ENCODE measurements at places on chromosomes 7 and 10. TPM values are rescaled to one million over a fixed set of nuclear protein-coding genes. Genes with fewer than 3 reads are reported as not detected.

Gene ATRNL1
- 1.8 TPM for total RNA-seq

Gene LRRC18
- total RNA-seq, result not detected

Gene ASNS
- 12.4 TPM for total RNA-seq

Gene IDI2
- total RNA-seq, result not detected

Gene MCM10
- total RNA-seq, result 2.2 TPM

Gene FAM171A1
- total RNA-seq, result 50.4 TPM

Gene CAMK1D
- 20.6 TPM for total RNA-seq

Gene CHAT
- total RNA-seq, result 1.6 TPM

Gene ELN
- 5.0 TPM for total RNA-seq

Gene PRSS37
- total RNA-seq, result not detected

Gene NCOA4
- total RNA-seq, result 206 TPM

Gene FANK1
- total RNA-seq, result 10.3 TPM

Gene KCNMA1
- total RNA-seq, result 312 TPM

Gene TEX36
- total RNA-seq, result not detected

Gene PTPRN2
- 12.5 TPM for total RNA-seq

Gene LDB1
- 37.2 TPM for total RNA-seq

Gene GPR141
- total RNA-seq, result 0.94 TPM

Gene SFXN3
- total RNA-seq, result 8.7 TPM

Gene NAT16
- not detected for total RNA-seq

Gene LIPM
- total RNA-seq, result not detected

Gene FRMPD2
- total RNA-seq, result 0.35 TPM

Gene MRC1
- total RNA-seq, result 43.0 TPM

Gene CUBN
- total RNA-seq, result 0.31 TPM

Gene DDX56
- total RNA-seq, result 60.6 TPM

Gene DENND2A
- 17.7 TPM for total RNA-seq

Gene SLC39A12
- 0.14 TPM for total RNA-seq

Gene SFXN2
- total RNA-seq, result 14.2 TPM

Gene HACD1
- 6.3 TPM for total RNA-seq

Gene EPDR1
- total RNA-seq, result 9.6 TPM
